ENCODE measurements at places on chromosomes 5 and 9.

- no peak for DNase-seq
Measured at GRCh38 chr5:74608736-74609601, 31.6 kb downstream of the ENC1 start.

DNA sequence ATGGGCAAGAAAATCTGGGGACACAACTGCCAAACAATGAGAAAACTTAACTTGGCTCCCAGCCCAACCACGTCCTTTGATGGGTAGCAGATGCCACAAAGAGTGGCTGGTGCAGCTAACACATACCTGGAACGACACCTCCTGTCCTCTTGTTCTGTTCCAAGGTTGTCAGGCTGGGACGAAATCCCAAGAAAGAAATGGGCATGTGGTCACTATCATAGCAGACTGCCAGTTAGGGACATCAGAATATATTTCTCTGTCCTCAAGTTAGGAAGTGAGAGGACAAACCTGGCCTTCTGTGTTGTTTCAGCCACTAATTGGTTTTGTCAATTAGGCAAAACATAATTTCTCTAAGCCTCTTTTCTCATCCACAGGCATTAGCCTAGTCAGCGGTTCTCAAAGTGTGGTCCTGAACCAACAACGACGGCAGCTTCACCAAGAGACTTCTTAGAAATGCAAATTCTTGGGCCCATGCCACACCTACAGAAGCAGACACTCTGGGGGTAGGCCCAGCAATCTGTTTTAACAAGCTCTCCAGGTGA, 63.4 kb downstream of the RAPGEF1 start:
- no peak for DNase-seq

GRCh38 chr5:62685221-62685620, 106.6 kb downstream of the LRRC70 start:
- DNase-seq: no peak

- no peak for DNase-seq
Measured at GRCh38 chr5:154202379-154203260, 12.1 kb downstream of the GALNT10 start.

- DNase-seq: no peak
Measured at GRCh38 chr5:97096846-97097245, 45.6 kb downstream of the LIX1 start.
